ENCODE measurements at places on chromosomes 6 and 20.

- no peak for DNase-seq
Measured at GRCh38 chr6:28446818-28447511, 3.7 kb upstream of the ZSCAN23 start.

DNA sequence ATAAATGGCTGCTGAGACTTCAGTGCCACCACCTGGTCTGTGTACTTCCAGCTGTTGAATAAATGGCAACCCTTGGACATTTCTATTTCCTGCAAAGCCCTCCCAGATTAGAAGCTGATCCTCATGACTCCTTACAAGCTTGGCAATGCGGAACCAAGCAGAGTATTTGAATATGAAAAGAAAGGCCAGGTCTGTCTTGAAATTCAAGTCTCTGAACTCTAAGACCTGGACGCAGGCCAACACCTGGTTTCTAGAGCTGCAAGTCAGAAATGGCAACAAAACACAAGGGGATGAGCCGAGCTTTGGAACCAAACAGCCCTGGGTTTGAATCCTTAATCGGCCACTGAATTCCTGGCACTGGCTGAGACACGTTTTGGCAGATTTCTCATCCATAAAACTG, 353.4 kb downstream of the PTPRT start:
- DNase-seq, result no peak

- DNase-seq, result peak; percentile 80
Measured at GRCh38 chr20:40687384-40688128, 1.5 kb downstream of the MAFB start.

DNA sequence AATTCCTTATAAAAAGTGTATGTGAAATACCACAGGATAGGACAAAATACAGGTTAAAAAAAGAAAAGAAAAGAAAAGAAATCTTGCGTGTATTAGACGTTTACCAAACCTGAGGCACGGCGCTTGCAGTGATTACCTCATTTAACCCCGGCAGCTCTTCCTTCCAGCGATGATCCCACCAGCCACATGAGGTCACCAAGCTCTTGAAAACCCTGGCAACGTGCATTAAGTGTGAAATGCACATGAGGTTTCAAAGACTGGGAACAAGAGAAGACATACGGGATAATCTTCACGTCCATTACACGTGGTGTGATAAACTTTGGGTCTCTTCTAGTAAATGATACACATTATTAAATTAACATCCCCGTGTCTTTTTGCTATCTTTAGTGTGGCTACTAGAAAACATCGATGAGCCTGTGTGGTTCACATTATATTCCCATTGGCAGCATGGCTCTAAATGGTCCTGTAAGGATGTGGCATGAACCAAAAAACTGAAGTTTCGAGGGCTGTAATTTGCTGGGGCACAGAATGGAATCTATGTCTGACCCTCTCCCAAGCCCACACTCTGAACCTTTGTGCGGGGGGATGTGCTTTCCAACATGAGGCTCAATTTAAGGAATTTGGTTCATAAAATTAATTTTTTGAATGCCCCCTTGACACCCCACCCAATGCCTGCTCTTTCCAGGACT, 59.2 kb upstream of the THBS2 start:
- no peak for DNase-seq

- DNase-seq, result no peak
Measured at GRCh38 chr6:50816115-50816675, 2.5 kb upstream of the TFAP2B start.

DNA sequence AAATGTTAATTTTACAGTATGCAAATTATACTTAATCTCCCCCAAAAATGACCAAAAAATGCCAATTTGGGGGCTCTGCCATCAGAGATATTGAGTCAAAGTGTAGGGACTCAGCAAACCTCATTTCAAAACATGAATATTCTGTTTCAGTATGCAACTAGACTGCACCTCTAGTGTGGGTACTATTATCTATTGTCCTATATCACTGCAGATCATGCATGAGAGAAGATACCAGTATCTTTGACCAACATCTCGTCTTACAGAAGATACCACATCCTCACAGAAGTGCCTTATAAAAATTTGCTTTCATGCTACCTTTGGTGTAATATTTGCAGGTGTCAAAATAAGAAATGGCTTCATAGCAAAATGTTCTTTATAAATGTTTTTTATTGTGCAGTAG, 623.8 kb downstream of the TENT5A start:
- no peak for DNase-seq

- no peak for DNase-seq
Measured at GRCh38 chr6:68427630-68428029, 207.5 kb upstream of the ADGRB3 start.

GRCh38 chr6:65189236-65189881, 517.7 kb downstream of the EYS start:
- DNase-seq, result no peak

- peak; percentile 43 for DNase-seq
Measured at GRCh38 chr20:59145924-59146779, 17.5 kb upstream of the ZNF831 start.

GRCh38 chr20:1536893-1537730, 20.4 kb downstream of the SIRPD start:
- DNase-seq, result peak; percentile 77

DNA sequence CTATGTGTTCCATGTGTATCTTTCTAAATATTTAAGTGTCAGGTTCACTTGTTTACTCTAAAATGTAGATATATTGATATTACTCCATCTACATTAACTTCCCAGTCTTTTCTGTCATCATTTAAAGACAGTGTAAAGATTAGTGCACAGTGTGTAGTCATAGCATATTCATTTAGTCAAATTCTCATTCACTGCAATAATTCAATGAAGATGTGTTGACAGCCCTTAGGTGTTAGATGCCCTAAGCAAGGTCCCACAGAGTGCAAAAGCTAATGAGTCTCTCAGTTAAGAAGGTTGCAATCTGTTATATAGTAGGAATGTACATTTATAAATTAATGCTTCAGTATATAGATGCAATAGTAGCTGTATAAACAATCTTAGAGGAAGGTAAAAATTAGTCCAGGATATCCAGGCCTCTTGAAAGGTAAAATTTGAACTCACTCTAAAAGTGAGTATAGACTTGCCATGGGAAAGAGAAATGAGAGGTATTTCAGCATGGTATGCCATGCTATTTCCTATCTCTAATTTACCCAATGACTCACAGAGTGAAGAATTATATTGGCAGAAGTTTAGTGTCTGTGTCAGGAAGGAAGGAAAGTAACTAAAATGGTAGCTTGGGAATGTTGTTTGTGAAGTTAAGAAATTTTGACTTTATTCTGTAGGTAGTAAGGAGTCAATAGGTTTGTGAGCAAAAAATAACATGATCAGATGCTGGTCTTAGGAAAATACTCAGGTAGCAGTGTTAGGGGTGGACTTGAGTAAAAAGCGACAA, 969.9 kb upstream of the CITED2 start:
- no peak for DNase-seq

DNA sequence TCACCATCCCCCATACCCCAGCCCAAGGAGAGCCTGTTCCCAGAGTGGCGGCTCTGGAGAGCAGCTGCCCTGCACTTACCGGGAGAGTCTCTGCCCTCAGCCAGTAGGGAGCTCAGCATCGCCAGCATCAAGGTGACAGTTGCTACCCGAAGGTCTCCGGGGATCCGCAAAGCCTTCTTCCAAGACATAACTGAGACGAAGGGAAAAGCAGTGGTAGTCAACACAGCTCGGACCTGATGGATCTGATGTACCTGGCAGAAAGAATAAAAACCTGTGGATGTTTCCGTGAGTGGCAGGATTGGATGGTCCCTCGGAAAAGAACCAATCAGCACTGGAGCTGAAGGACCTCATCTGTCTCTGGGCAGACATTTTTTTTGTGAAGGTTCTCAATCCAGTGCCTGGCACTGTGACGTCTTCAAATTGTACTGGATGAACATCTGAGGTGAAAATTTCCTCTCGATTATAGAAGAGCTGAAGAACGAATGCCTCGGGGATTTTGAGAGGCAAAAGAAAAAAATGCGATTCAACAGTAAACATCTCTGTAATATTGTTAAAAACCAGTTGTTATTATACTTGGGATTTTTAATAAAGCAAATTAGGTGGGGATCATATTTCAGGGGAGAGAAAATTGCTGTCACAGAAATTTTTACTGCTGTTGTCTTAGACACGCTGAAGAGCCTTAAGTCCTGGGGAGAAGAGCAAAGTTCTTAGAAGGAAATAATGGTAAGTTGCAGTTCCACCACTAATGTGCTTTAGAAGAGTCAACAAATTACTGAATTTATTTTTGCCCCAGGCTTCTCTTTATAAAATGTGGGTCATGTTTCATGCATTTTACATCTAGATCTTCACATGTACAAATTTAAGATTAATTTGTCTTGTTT, at the start of gene HLA-DQB1:
Gene HLA-DQB1, minus strand, starts transcription at position 238 of the 881 bp plus-strand sequence. Its CDS starts 50 bp downstream, at position 188.
- no peak for DNase-seq

GRCh38 chr20:4844325-4844724, 122.6 kb downstream of the PRND start:
- no peak for DNase-seq

DNA sequence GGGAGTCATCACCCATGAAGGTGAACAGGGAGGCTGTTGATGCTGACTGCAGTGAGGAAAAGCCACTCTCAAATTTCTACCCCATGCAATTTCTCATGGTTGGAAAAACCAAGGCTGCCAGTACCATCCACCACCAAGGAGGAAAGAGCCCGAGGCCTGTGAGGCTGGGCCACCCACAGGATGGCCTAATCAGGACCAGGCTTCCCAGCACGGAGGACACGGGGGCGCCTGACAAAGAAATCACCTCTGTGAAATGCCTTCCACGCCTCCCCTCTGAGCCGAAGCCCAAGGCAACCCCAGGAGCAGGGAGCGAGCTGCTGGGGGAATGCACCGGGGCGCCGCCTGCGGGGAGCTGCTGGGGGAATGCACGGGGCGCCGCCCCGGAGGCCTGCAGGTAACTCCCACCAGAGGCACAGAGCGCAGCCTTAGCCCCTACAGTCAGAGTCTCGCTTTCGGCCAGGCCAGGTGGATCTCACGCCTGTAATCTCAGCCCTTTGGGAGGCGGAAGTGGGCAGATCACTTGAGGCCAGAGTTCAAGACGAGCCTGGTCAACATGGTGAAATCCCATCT, 26.9 kb downstream of the FOXF2 start:
- DNase-seq, result peak; percentile 26

DNA sequence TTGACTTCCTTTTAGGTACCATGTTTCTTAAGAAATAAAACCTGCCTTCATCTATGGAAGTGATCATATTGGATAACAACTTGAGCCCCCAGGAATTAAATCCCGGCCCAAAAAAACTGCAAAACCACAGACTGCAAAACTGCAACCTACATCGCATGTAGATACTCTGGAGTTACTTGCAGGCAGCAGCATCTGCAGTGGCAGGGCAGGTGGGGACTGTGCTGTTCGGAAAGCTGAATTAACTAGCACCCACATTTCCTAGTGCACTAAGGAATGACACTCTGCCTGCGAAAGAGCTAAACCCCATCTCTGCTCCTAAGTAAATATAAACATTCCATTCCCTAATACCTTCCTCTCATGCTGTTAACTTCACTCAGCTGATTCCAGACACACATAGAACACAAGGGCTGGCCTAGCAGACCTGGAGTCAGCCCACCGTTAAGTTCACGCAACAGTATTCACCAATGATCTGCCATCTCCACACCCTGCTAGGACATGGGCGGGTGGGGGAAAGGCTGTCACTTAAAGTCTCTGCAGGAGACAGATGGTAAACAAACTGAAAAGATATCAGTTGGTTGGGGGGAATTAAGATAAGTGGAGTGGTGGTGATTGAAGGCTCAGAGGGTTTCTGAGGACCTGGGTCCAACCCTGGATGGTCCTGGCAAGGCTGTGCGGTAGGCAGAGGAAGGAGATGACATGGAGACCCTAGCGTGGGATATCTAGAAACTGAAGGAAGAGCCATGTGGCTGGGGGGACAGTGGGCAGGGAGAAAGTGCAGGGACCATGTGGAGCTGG, 128.4 kb downstream of the SYCP2 start:
- DNase-seq, result peak; percentile 22

DNA sequence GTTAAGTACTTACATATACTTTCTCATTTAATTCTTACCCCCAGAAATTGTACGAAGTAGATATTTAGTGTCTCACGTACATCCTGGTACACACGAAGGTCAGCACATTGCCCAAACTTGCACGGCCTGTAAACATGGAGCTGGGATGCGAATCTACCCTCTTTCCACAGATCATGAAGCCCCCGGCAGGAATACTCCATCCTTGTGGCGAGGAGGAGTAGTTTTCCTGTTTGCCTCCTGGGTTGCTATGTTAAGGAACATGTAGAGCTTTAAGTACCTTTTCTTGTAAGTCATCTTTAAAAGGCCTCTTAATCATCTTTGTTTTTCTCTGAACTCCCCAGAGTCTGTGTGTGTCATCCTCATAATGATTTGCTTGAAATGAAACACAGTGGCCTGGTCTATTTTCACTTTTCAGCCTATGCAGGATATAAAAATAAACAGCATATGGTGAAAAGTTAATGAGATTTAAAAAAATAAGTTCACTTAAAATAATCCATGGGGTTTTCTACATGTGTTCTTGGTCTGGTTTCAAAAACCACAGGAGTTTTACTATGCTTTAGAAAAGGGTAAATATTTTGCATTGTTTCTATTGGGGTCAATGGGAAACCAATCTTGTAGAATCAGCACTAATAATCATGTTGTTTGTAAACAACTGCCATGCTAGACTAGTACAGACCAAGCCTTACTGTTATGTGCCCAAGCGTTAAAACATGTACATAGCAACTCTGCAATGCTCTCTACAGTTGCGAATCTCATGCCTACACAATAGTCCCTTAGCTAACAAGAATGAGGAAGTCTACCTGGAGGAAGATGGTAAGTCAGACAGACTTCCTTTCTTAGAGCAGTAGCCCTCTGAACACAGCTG, 9.3 kb upstream of the ARID1B start:
- no peak for DNase-seq

GRCh38 chr6:45084257-45084656, 243.9 kb upstream of the RUNX2 start:
- no peak for DNase-seq

DNA sequence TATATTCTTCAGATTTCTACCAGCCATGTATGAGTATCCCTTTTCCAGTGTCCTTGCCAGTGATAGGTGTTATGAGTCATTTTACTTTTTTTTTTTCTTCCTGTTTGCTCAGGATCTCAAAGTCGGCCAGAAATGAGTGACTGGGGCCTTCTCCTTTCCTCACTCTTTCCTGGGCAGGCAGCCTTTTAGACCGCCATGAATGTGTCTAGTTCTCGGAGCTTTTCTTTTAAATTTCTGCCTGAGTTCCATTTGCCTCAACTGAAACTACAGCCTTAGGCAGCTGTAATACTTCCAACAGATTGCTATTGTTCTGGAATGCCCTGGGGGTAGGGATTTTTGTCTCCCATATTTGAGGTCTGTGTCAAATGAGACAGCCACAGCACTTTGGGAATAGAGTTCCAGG, 83.7 kb downstream of the STXBP5 start:
- no peak for DNase-seq

- no peak for DNase-seq
Measured at GRCh38 chr6:129818251-129818650, 42.9 kb downstream of the TMEM244 start.

- peak; percentile 84 for DNase-seq
Measured at GRCh38 chr6:137291441-137291840, 72.3 kb upstream of the IFNGR1 start.

GRCh38 chr6:41159415-41160082, 3.4 kb downstream of the TREM2 start:
- no peak for DNase-seq

GRCh38 chr6:145199961-145200360, 535.4 kb downstream of the EPM2A start:
- DNase-seq, result no peak

- DNase-seq, result no peak
Measured at GRCh38 chr6:109118337-109118736, 23.0 kb downstream of the CEP57L1 start.

Data from cardiac septum (tissue), 1 donor.